ENCODE measurements at places on chromosomes 4 and X.

DNA sequence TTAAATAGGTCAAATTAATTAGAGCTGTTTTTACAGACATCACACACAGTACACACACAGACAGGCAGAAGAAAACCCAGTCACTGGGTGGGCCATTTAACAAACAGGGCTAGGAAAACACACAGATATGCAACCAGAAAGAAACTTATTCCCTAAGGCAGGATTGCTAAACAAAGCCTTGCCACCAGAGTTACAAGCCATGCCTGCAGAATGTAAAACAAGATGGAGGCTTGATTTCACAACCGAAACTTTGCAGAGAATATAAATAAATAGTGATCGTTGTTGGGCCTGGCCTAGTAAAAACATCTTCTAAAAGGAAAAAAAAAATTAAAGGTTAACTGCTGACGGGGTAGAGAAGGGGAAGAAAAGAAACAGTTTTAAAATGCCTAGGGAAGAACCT is 212.3 kb downstream of the NAP1L3 start:
- no peak for DNase-seq

DNA sequence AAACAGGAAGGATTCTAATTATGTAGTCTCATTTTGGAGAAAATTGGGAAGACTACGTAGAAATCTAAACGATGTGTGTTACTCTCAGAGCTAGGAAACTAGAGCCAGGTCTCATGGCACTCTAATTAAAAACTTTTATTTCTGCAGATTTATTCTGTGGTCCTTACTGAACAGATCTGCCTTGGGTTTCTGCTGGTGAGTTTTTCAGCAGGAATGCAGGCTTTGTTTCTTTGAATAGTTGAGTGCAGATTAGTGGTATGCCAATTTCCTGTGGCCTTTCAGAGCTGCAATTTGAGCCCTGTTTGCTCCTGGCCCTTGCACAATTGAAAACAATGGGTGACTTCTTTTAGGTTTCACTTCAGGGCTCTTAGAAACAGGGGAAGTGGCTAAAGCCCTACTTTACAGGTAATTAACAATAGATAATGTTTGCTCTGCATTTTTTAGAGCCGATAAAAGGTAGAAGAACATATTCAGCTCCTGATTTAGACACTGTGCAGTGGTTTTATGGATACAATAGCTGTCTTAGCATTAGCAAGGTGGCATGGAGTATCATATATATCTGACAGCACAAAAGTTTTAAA is 21.8 kb downstream of the SPRY1 start:
- DNase-seq = peak; percentile 97

GRCh38 chr4:148430854-148431253 is 11.4 kb downstream of the NR3C2 start:
- DNase-seq = no peak

DNA sequence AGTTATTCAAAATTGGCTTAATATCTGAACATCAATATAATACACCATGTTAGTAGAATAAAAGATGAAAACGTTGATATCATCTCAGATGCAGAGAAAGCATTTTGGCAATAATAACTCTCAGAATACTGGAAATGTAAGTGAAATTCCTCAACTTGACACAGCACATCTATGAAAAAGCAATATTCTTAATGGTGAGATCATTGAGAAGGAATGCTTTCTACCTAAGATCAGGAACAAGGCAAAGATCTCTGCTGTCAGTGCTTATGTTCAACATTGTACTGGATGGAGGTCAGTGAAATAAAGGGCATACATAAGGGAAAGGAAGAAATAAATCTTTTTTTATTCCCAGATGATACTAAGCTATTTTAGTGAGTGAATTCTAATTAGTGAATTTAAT is 40.6 kb downstream of the MRPL1 start:
- DNase-seq = no peak

GRCh38 chrX:136814847-136815750 is 34.4 kb upstream of the ARHGEF6 start:
- peak; percentile 49 for DNase-seq

DNA sequence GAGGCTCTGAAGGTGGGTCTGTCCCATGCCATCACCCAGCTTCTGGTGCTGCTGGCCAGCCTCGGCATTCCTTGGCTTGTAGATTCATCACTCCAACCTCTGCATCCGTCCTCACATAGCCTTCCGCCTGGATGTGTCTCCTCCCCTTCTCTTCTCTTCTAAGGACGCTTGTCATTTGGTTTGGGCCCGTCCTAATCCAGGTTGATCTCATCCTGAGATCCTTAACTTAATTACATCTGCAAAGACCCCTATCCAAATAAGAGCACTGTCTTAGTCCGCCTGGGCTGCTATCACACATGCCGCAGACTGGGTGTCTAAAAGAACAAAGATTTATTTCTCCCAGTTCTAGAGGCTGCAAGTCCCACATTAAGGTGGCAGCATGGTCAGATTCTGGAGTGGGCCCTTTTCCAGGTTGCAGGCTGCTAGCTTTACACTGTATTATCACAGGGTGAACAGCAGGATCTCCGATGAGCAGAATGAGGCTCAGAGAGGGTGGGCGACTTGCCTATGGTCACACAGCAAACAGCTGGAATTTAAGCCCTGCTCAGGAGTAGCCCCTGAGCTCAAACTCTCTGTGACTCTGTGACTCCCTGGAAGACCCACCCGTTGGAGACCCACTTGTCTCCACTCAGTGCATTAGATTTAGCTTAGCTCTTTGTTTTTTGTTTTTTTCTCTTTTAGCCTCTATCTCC is 113.1 kb downstream of the STK32B start:
- no peak for DNase-seq

DNA sequence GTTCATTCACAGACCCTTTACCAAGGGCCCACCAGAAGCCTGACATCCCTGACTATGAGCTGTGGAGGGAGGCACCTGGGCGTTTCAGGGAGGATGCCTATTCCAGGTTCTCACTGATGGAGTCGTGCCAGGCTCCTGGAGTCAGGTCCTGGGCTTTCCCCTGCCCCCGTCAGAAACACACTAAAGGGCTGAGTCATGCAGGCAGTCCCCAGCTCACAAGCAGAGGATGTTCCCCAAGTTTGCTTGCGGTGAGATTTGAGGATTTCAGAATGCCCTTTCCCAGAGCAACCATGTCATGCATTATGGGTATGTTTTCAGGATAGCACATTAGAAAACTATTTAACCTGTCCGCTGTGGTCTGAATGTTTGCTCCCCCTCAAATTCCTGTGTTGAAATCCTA is 45.2 kb downstream of the FHDC1 start:
- no peak for DNase-seq

DNA sequence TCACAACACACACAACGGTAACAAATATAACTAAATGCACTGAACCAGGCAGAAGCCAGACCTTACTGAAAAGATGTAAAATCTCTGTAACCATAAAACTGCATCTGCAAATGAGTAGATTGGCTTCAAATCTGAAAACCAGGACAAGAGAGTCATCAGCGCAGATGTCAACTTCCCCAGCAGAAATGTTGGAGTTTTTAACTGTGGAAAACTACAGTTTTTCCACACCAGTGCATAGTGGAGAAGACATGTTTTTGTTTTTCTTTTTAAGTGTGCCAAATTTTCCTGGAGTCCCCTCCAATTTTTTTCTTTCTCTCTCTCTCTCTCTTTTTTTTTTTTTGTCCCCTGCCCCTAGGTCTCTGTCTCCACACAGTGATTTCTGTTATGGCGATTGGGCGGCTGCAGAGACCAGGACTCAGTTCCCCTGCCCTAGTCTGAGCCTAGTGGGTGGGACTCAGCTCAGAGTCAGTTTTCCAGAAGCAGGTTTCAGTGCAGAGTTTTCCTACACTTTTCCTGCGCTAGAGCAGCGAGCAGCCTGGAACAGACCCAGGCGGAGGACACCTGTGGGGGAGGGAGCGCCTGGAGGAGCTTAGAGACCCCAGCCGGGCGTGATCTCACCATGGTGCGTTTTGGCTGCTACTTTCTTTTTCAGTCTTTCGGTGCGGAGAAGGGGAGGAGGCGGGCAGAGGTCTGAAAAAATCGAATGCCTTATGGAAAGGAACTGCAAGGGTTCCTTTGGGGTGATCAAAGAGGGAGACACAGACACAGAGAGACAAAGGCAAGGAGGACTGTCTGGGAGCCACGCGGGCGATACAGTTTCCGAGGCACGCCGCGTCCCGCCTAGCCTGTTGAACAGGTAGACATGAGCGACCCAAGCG is at the start of gene GUCY1A1:
Gene GUCY1A1, plus strand, starts transcription at position 505 of the 878 bp plus-strand sequence. CDS start 30,020 bp downstream, outside the sequence.
- DNase-seq = no peak

- no peak for DNase-seq
These were observed 36.8 kb downstream of the ACSL4 start for GRCh38 chrX:109696146-109696740.

DNA sequence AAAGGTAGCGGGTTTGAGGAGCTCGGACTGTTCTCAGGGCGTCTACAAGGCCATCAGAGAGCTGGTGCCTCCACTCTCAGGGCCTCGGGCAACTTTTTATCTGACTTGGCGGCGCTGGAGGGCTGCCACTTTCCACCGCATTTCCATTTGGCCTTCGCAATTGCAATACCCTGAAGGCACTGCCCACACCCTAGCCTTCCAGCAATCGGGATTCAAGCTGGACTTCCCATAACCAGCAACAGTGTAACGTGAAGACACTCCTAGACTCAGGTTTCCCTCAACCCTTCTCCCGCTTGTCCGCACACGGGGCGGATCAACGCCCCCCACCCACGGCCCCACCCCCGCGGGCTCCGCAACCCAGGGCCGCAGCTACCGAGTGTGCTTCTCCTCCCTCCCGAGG is 50.2 kb upstream of the BCOR start:
- no peak for DNase-seq

DNA sequence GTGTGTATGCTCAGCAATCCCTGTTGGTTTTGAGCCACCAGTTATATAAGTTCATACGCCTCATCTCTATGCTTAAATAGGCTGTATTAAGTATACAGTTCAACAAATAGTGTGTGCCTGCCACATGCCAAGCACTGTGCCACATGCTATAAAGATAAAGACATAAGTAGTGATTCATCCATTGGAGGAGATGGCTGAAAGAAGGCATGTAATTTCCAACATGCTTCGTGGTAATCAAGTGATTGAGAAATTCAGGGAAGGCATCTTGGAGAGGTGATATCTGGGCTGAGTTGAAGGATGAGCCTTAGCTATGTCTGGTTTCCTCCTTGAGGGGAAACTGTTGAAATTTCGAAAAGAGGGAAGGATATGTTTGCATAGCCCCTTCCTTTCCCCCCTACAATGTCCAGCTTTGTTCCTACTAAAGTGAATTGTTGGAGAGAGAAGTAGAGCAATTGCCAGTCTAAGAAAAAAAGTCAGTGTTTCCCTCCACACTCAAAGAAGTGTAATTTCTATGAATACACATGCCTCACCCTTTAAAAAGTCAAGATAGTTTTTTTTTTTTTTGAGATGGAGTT is 96.5 kb downstream of the ARHGAP10 start:
- no peak for DNase-seq

DNA sequence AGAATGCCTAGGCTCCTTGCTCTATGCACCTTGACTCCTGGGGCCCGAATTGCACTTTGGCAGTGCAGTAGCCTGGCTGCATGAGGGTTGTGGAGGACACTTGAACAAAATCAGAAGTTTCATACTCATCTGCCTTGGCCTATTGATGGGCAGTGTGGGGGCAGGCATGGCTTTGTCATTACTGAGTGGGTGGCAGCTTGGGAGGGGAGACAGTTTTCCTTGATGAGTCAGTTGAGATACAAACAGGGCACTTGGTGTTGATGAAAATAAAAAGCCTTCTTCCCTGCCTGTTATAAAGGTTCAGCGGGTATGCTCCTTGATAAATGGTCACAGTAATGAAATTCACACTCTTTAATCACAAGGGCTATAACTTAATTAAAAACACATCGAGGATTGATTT is 126.8 kb upstream of the MAMLD1 start:
- DNase-seq = no peak

DNA sequence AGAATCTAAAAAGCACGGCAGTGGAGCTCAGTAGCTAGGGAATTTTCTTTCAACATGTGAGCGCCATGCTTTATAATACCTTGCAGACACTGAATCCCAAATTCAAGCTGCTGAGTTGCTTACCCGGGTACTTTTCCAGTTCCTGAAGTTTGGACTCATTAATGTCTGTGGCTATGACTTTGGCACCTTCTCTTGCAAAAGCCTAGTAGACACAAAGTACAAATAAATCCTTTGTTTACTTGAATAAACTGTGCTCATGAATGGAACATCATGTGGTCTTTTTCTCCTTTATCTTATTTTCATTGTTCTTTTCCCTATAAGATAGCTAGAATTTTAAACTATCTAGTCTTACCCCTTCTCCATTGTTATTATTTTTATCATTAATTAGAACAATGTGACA is 4.6 kb downstream of the BDH2 start:
- DNase-seq = peak; percentile 47

DNA sequence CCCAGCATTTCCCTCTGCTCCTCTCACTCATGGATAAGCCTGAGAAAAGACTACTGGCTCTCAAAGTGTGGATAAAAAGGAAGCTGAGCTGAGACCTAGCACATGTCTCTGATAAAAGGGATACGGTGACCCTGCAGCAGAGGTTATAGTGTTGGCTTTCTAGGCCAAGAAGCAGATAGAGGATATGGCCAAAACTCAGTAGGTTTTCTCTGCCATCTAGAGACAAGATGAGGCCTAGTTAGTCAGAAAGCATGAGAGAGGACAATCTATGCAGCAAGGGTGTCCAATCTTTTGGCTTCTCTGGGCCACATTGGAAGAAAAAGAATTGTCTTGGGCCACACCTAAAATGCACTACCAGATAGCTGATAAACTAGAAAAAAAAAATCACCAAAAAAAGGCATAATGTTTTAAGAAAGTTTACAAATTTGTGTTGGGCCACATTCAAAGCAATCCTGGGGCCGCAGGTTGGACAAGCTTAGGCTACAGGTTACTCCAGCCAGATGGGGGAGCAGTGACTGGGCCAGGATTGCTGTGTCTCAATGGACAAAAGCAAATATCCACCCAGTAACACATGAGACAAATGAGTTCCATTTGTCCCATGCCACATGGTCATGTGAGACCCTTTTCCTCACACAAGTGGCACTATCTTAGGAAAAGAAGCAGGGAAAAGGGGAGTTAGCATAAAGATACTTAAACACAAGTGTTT is 411.4 kb downstream of the INPP4B start:
- DNase-seq = no peak

DNA sequence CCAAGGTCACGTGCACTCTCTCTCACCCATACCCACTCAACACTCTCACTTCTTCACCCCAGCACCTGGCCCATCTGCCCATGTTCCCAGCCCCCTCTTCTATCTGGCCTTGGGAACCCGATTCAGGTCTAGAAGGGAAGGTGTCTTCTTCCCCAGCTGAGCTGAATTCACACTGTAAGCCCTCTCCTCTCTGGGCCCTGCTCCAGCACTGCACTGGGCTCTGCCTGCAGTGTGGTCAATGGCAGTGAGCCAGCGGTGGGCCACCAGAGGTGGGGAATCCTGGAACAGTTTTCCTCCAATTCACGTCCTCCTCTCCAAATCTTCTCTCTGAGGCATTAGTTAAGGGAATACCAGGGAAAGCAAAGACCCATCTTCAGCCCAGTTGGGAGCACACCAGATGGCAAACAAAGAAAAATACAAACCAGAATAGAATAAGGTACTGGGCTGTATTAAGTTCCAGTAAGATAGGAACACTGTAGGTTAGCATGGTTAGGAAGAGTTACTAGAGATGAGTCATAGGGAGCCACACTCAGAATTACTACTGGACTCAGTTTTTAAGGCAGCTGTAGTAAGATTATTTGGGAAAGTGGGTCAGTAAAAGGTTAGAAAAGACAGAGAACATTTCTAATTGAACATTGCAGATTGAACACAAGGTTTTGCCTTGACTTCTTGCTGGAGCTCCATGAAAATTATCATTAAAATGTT is 5.0 kb downstream of the AWAT2 start:
- DNase-seq = no peak

GRCh38 chr4:52712251-52713130 is 38.7 kb downstream of the ERVMER34-1 start:
- DNase-seq = peak; percentile 92
